Fibroblast of lung (primary cell): ENCODE measurements at places on chromosomes 5 and 9.

DNA sequence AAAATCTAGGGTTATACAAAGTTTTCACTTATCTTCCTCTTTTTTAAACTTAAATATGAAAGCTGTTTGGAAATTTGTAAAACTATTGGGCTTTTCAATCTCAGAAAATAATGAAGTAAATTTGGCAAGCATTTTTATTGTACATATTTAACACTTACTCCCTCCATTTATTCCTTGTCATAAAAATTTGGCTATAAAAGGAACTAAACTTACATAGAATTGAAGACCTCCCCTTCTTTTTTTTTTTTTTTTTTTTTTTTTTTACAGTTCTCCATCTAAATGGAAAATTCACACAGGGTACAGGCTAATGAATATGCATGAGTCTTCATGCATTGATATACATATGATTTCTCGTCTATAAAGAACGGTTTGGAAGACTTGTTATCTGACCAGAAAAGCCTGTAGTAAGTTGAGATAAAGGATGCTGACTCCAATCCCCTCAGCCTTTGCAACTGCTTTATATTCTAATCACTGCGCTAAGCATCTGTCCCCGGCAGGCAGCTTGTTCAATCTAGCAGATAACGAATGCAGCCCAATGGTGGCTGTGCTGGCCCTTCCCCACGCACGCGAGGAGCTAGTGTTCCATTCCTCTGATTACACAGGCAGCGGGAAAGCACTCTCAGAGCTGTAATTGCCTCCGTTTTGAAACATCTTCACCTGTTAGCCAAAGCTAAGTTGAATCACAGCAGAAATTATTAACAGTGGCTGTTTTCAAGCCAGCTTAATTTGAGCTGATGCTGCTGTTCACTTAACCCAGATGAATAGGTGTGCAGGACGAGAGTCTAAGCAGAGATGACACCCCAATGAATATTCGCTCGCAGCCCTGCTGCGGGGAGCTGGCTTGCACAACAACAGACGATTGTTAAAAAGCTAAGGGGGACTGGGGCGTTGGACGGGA lies 453.8 kb upstream of the ZNF608 start:
- DNase-seq, result peak; percentile 15

- DNase-seq, result no peak
These were observed 188.6 kb upstream of the DMRT1 start for GRCh38 chr9:652914-653313.

- DNase-seq, result peak; percentile 33
These were observed 6.8 kb upstream of the ZNF79 start for GRCh38 chr9:127417131-127418036.

DNA sequence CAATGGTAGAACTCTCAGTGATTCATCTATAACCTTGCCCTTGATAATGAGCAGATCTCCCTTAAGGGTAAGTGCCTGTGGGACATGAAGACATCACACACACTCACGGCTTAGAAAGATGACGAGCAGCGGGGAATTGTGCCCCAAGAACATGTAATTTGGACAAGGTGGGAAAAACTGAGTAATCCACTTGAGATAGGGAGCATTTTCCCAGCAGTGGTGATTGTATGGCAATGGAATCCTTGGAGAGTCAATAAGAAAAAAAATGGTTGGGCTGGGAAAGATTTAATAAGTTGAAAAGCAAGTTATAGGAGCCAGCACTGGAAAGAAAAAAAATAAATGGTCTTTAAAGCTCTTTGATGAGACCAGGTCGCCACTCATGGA lies 193.1 kb downstream of the GLIS3 start:
- DNase-seq, result peak; percentile 40

DNA sequence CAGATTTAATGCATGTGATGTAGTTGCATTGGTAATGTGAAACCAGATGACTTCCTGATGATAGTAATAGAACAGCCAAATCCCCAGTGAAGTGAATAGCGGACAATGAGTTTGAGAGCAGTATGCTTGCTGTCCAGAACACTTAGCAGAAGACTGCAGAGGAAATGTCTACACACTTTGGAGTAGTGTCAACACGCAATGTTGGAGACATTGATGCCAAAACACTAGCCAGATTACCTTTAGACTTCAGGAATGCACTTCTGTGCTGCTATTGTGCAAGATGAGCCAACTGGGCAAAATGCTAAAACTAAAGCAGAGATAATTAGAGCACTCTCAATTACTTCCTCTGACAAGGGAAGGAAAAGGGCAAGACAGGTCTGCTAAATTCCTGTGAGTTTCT lies 176.7 kb downstream of the PRDM9 start:
- DNase-seq, result no peak

DNA sequence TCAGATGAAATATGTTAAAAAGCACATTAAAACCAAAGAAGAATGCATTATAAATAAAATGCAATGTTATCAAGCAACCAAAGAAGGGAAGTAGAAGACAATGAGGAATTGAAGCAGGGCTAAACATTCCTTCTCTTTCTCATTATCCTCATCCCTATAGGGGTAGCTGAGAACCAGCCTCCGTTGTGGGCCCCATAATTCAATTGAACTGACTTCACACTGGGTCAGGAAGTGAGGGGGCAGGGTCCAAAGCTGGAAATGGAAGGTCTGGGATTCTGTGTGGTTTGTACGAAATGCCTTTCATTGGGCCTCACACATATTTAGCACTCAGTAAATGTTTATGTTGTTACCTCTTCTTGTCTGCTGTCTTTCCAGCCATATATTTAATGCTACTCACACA lies 220.4 kb upstream of the CD180 start:
- no peak for DNase-seq

DNA sequence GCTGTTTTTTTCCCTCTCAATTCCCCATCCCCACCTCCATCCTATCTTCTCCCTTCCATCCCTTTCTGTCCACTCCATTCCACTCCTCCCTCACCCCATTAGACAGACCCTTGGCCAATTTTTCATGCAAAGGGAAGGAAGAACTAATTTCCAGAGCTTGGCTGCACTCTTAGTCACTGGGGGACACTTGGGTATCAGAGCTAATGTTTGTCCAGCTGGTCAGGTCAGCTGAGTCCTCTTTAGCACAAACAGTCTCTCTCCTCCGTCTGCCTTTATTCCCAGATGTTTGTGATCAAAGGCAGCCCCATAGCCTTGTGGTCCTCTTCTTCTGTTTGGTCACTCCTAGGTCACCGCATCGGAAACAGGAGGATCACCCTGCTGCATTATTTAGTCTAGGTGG lies 148.5 kb downstream of the NMUR2 start:
- DNase-seq, result no peak

- no peak for DNase-seq
These were observed 18.8 kb downstream of the SNCAIP start for GRCh38 chr5:122330881-122331280.

DNA sequence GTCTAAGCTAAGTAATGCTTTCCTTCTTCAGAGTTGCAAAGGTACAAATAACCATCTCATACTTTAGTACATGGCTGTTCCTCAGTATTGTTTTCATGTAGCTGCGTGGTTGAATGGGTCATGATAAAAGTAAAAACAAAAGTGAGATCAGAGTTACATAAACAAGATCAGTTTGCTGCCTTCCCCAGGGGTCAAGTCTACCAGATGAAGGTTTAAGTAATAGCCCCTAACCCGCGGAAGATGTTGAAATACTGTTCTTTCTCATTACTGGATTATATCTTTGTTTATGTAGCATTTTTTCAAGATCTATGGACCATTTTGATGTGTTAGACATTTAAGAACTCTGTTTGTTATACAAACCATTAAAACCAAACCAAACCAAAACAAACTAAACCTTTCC lies 34.1 kb upstream of the ARRDC3 start:
- peak; percentile 9 for DNase-seq

GRCh38 chr9:14453286-14453685 lies 139.3 kb upstream of the NFIB start:
- DNase-seq, result no peak

DNA sequence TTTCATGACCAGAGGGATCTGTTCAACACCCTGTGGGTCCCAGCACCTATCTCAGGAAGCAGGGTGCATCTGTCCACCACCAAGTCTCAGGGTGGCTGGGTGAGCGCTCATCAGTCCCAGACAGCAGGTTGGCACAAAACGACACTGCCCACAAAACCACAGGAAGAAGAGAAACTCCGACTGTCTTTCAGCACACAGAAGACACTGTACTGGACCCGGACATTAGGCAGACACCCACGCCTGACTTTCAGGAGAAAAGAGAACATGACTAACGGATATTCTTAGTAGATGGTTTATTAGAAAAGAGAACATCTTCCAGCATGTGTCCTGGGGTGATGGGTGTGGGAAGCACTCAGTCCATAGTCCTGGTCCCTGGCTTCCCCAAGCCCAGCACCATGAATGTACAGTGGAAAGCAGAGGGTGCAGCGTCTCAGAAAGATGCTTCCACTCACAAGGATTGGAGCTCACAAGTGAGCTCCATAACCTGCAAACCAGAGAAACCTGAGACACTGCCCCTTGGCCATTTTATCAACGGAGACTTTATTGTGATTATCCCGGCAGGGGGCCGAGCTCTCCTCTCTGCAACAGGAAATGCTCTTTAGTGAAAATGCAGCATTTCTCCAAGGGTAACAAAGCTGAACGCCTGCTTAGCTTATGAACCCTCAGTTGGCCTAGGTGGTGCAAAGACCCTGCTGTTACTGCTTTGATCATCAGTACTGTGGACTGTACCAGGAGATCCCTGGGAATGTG lies 35.8 kb upstream of the LCP2 start:
- DNase-seq, result no peak

DNA sequence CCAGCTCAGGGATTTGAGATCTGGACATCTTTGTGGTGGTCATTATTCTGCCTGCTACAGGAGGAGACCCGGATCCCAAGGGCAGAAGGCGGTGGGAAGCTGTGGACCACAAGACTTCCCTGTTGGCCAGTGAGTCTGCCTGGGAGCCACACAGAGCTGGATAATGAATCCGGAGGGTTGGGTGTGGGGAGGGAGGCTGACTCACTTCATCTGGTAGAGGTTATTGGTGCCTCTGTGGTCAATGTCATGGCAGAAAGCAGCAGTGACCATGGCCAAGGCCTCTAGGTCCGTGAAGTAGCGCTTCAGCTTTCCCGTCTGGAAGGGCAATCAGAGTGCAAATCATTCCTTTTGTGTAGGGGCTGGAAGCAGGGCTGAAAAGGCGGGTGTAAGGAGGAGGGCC lies 58.5 kb downstream of the PDE6A start:
- peak; percentile 89 for DNase-seq

DNA sequence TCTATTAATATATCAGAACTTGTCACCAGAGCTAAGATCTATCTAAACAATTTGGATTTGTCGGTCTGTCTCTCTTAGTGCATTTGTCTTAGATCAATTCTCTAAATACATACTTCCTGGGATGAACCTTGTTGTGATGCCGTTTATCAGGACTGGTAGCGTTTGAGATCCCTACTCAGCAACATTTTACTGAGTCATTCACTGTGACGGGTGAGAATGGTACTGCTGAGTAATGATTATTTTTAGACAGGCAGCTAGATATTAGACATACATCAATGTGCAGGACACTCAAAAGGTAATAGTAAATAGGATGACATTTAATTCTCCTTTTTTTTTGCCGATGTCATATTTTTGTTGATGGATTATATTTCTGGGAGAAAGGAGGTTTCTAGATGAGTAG lies 209.0 kb downstream of the CSNK1G3 start:
- no peak for DNase-seq

DNA sequence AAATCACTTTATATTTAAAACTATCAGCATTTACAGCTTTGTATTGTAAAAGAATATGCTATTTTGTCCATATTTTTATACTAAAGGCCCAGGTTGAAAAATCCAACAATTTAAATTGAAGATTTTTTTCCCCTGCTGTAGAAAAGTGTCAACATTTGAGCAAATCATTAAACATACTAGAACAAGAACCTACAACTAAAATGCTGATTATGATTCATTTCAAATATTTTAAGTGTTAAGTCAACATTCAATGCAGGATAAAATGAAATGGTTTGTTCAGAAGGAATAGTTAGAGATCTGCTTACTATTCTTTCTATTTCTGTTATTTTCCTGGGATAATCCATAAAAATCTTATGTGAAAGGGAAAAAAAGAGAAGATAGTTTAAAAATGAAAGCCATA lies 866.5 kb upstream of the DMAC1 start:
- no peak for DNase-seq

GRCh38 chr5:139124774-139125520 lies 73.2 kb downstream of the SIL1 start:
- no peak for DNase-seq

GRCh38 chr9:95756986-95757385 lies 118.5 kb upstream of the ERCC6L2 start:
- peak; percentile 85 for DNase-seq

DNA sequence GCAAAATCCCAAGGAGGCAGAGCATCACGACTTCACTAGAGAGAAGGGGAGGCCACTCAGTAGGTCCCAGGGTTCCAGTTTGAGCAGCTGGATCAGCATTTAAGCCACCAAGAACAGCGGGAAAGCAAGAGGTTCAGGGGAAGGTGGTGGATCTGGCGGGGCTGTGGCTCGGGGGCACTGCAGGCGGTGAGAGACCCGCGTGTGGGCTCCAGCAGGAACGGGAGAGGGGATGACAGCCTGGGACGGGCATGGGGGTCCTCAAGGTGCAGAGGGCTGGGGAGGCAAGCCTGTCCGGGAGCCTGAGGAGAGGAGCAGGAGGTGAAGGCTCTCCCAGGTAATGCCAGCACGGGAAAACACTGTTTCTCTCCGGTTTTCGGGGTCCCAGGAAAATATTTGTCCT lies 123.6 kb downstream of the IRX2 start:
- no peak for DNase-seq

GRCh38 chr9:136626066-136626725 lies 36.5 kb upstream of the EGFL7 start:
- DNase-seq, result no peak

- DNase-seq, result no peak
These were observed 718.8 kb downstream of the BRINP1 start for GRCh38 chr9:118650417-118650816.

DNA sequence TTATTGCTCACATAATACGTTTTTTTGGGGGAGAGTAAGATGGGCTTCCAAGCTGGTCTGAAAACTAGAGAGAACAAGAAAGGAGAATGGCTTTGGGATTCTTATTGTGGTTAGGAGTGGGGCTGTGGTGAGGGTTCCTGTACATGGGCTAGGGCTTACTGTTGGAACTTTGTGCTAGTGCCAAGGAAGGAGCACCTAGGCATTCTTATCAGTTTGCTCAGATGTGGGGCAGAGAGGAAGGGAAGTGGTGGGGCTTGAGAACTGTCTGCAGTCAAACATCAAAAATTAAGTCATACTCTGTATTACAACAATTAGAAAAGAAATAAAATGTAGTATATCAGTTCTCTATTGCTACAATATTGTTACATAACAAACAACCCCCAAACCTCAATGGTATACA lies 4.0 kb upstream of the THBS4 start:
- no peak for DNase-seq

GRCh38 chr5:53373451-53374158 lies 106.8 kb upstream of the FST start:
- DNase-seq, result no peak

DNA sequence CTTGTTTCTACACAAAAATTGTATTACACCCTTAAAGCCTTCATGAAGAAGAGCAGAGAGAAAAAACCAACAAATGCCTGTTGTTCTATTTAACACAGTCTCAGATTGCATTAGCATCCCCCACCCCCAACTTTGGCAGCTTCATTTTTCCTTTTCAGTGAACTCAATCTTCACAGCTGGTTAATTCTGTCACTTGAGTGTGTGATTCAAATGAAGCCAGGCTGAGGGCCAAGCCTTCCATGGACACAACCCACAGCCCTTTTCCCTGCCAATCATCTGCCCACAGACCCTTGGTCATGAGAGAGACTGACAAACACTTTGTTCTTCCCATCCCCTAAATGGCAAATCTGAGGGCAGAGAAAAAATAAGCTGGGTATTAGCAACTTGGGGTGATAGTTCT lies 217.5 kb upstream of the NMUR2 start:
- DNase-seq, result no peak

- DNase-seq, result no peak
These were observed 96.5 kb downstream of the EFNA5 start for GRCh38 chr5:107574287-107574686.
